CD4-positive, CD25-positive, alpha-beta regulatory T cell (primary cell): ENCODE measurements at places on chromosomes 3 and 15. TPM values are rescaled to one million over a fixed set of nuclear protein-coding genes. Genes with fewer than 3 reads are reported as not detected.
A peak's percentile ranks its signal among the peaks of the same experiment; 100 is the strongest.

GPR149 gene
- not detected for polyA plus RNA-seq

ANKUB1 gene
- not detected for polyA plus RNA-seq

MAP1A gene
- polyA plus RNA-seq = 0.03 TPM

GRCh38 chr3:44568561-44568960 is 13.6 kb downstream of the ZKSCAN7 start:
- peaks cover 22% of the 10 kb centered on the region for H3K36me3 ChIP-seq
- DNase-seq = no peak
- H3K4me3 ChIP-seq = no peak overlapping the region
- no peaks in the 10 kb centered on the region for H3K27me3 ChIP-seq
- no peaks in the 10 kb centered on the region for H3K4me1 ChIP-seq

- H3K4me3 ChIP-seq = no peak overlapping the region
- H3K36me3 ChIP-seq = no peaks in the 10 kb centered on the region
- no peak for DNase-seq
These were observed 178.8 kb upstream of the EIF1B start for GRCh38 chr3:40130721-40131120.

DNA sequence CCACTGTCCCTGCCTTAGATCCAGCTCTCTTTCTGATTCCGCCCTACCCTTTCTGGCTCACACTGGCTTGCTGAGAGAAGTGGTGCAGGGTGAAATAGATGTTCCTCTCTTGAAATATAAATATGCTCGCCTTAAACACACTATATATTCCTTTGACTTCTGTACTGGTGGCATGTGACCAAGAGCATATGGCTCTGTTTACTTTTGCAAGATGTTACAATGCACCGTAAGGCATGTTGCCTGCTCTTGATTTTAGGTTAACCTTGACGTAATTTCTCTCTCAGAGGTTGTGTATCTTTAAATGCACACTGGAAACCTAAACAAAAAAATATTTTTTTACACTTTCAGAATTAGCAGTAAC is 749 bp downstream of the RSRC1 start:
- H3K4me1 ChIP-seq = peaks cover 40% of the 10 kb centered on the region
- H3K27me3 ChIP-seq = peaks cover 21% of the 10 kb centered on the region
- no peak for DNase-seq
- H3K4me3 ChIP-seq = peak overlapping the region; percentile 95
- H3K27ac ChIP-seq = no peak overlapping the region

GRCh38 chr3:123568875-123569274 is 16.0 kb downstream of the HACD2 start:
- H3K4me1 ChIP-seq = no peaks in the 10 kb centered on the region
- no peaks in the 10 kb centered on the region for H3K36me3 ChIP-seq
- H3K27me3 ChIP-seq = no peaks in the 10 kb centered on the region
- DNase-seq = no peak
- H3K27ac ChIP-seq = no peak overlapping the region

PYGO1 gene
- polyA plus RNA-seq = not detected

CXCR6 gene
- polyA plus RNA-seq = 34.5 TPM

DNA sequence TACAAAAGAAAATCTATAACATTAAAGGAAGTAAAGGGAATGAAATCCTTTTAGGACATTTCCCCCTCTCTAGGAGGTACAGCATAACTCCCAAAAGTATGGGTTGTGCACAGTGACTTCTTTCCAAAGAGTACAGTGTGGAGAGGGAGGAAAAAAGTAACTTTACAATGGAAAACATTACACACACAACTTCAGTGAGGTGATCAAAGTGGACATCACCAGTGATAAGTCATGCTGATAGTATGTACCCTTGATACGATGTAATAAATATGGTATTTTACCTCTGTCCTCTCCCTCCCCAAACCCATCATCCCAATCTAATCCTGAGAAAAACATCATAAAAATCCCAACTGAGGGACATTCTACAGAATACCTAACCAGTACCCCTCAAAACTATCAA is 10.8 kb downstream of the PLD1 start:
- no peaks in the 10 kb centered on the region for H3K36me3 ChIP-seq
- H3K27ac ChIP-seq = no peak overlapping the region
- no peak for DNase-seq

TTLL13 gene
- polyA plus RNA-seq = 0.13 TPM

TGM5 gene
- not detected for polyA plus RNA-seq

- H3K36me3 ChIP-seq = no peaks in the 10 kb centered on the region
- no peak overlapping the region for H3K27ac ChIP-seq
- H3K27me3 ChIP-seq = no peaks in the 10 kb centered on the region
These were observed 848.9 kb upstream of the CADM2 start for GRCh38 chr3:84109911-84110310.

- no peaks in the 10 kb centered on the region for H3K36me3 ChIP-seq
- no peak overlapping the region for H3K4me3 ChIP-seq
- no peak overlapping the region for H3K27ac ChIP-seq
- DNase-seq = no peak
These were observed 129.4 kb downstream of the UACA start for GRCh38 chr15:70633991-70634390.

SYNM gene
- polyA plus RNA-seq = not detected

GRCh38 chr15:35170207-35170606 is 85.1 kb upstream of the NANOGP8 start:
- H3K4me1 ChIP-seq = no peaks in the 10 kb centered on the region
- H3K27me3 ChIP-seq = peaks cover 3% of the 10 kb centered on the region
- no peak for DNase-seq
- no peak overlapping the region for H3K27ac ChIP-seq

- no peaks in the 10 kb centered on the region for H3K27me3 ChIP-seq
- H3K4me3 ChIP-seq = no peak overlapping the region
- no peaks in the 10 kb centered on the region for H3K4me1 ChIP-seq
- no peak for DNase-seq
These were observed 90.5 kb upstream of the CSPG5 start for GRCh38 chr3:47669026-47669749.

DNA sequence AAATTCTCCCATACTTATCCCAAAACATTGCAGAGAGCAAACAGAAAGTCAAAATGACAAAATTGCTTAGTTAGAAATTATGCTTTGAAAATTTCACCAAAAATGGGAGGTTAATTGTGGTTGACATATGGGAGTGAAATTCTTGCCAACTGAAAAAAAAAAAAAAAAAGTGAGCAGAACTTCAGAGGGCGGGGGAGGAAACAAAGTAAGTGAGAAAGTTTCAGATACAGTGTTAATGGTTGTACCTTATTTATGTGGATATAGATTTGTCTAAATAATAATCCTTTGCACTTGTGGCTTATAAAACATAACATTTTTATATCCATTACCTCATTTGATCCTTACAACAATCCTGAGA is 91.5 kb upstream of the RAP2B start:
- no peaks in the 10 kb centered on the region for H3K27me3 ChIP-seq
- no peak for DNase-seq
- no peak overlapping the region for H3K27ac ChIP-seq
- no peaks in the 10 kb centered on the region for H3K36me3 ChIP-seq
- H3K4me1 ChIP-seq = no peaks in the 10 kb centered on the region

- no peak overlapping the region for H3K4me3 ChIP-seq
- DNase-seq = no peak
- H3K27ac ChIP-seq = no peak overlapping the region
- H3K36me3 ChIP-seq = no peaks in the 10 kb centered on the region
These were observed 116.3 kb downstream of the CORO2B start for GRCh38 chr15:68695061-68695595.

ARGFX gene
- polyA plus RNA-seq = not detected
